ENCODE measurements at places on chromosomes 2 and 18. TPM values are rescaled to one million over a fixed set of nuclear protein-coding genes. Genes with fewer than 3 reads are reported as not detected.

The SP140 gene
- 0.27 TPM for total RNA-seq

The PDE1A gene
- total RNA-seq: 0.11 TPM

The OR6B2 gene
- not detected for total RNA-seq

The CXCR4 gene
- total RNA-seq: 0.76 TPM

The CDH2 gene
- 43.1 TPM for total RNA-seq

The GKN2 gene
- total RNA-seq: 2.2 TPM

The CCDC141 gene
- total RNA-seq: not detected

The ALLC gene
- not detected for total RNA-seq

The SKA1 gene
- total RNA-seq: 11.9 TPM

The DSG1 gene
- total RNA-seq: not detected

The MAP3K2 gene
- 13.8 TPM for total RNA-seq

The SPC25 gene
- total RNA-seq: 15.8 TPM

The TFCP2L1 gene
- 14.7 TPM for total RNA-seq

The IL36G gene
- total RNA-seq: not detected

The CCDC121 gene
- total RNA-seq: 3.8 TPM

The RAB6D gene
- total RNA-seq: not detected

The FAM110C gene
- total RNA-seq: 0.14 TPM

The TUBA4A gene
- 280 TPM for total RNA-seq

The KANSL1L gene
- total RNA-seq: 0.62 TPM

The ZFP36L2 gene
- total RNA-seq: 38.8 TPM

The GPR39 gene
- total RNA-seq: 7.5 TPM

The VRK2 gene
- 26.1 TPM for total RNA-seq

The SIX3 gene
- 1.9 TPM for total RNA-seq

All from A549 treated with Mapracorat at 1 μM for 4 hours (cell line).